ENCODE measurements at places on chromosomes 6 and 20.

DNA sequence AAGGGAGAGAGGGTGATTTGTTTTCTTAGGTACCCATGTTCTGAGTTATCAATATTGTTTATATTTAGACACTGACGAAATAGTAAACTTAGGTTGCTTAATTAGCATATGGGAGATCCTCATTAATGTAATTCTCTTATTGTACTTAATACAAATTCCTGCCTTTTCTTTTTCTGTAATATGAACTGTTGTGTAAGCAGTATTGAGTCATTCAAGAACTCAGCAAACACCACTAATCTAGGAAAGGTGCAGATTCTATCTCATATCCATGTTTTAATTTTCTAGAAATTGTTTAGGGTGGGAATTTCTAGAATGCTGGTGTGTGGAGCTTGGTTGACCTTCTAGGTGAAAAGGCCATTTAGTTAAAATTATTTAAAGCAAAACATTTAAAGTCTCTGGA lies 216.0 kb downstream of the ZFAND3 start:
- DNase-seq = no peak

GRCh38 chr6:152532556-152533422 lies 104.4 kb downstream of the SYNE1 start:
- DNase-seq = no peak

DNA sequence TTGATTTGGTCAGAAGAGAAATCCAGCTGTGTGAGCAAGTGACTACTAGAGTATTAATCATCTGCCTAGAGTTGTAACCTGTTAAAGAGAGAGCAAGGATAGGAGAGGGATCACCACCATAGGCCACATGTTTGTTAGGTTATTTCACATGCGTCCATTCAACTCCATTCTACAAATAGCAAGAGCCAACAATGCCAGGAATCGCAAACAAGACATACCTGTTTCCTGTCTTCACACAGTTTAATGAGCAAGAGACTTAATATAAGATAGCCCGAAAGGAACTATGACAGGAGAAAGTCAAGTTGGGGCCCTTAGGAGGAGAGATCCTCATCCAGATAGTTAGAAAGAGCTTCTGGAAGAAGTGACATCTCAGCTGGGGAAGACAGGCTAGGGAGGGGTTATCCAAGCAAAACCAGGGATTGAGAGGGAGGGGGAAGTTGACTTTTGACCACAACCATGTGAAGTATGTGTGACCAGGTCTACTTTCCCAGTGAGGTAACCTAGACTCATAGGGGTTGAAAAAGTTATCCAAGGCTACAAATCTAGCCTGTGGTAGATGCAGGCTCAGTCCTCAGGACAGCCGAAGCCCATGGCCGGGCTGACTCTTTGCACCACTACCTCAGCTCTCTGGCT lies 147.4 kb downstream of the ALDH8A1 start:
- DNase-seq = no peak

- DNase-seq = no peak
Measured at GRCh38 chr6:32152769-32153563, 975 bp upstream of the PPT2 start.

GRCh38 chr6:136341967-136342366 lies 52.3 kb upstream of the BCLAF1 start:
- no peak for DNase-seq

- DNase-seq = no peak
Measured at GRCh38 chr6:44676246-44676790, 288.8 kb downstream of the CDC5L start.

- no peak for DNase-seq
Measured at GRCh38 chr20:60035-60918, 27.2 kb upstream of the DEFB125 start.

- DNase-seq = no peak
Measured at GRCh38 chr6:142088858-142089216, 43.9 kb upstream of the GJE1 start.

GRCh38 chr6:138371720-138372119 lies 6.0 kb upstream of the SMIM28 start:
- no peak for DNase-seq

DNA sequence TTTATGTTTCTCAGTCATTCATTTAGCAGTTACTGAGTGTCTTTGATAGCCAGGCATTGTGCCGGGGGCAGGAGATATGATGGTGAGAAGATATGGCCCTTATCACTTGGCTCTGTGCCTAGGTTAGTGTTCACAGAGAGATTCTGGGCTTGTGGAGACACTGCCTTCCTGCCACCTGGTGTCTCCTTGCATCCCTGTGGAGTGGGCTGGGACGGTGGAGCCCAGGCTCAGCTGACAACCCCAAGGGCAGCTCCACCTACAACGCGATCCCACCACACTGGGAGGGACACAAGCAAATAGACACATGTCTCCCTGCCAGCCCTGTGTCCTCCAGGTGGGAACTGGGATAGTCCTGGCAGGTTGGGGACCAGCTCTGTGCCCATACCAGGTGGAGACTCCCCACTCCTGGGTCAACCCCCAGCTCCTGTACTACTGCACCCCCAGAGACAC lies 30.3 kb upstream of the VEGFA start:
- DNase-seq = no peak

Measured in stimulated activated CD4-positive, alpha-beta T cell treated with anti-CD3 and anti-CD28 coated beads, Interleukin-12 subunit alpha, Interleukin-12 subunit beta, amount 100 ng/mL, for 24 hours (primary cell).